ENCODE measurements at places on chromosomes 2 and 18.

DNA sequence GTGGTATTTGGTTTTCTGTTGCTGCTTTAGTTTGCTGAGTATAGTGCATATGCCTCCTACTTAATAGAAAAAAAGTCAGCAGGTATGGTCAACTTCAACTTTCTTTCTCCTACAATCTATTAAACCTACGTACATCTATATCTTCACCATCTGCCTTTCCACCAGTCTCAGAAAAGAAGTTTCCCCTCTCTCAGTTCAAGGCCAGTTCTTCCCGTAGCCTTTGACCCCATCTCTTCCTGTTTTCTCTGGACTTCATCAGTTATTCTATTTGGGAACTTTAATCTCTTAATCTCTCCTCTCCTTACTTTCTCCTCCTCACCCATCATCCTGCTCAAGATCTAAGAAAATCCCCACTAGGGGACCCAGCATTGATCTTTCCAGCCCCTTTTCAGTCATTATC, 5.7 kb downstream of the PTRHD1 start:
- no peak for DNase-seq

- no peak for DNase-seq
Measured at GRCh38 chr2:199910338-199911051, 598 bp upstream of the C2orf69 start.

GRCh38 chr2:179104736-179105135, 54.8 kb upstream of the CCDC141 start:
- DNase-seq: no peak

- DNase-seq: no peak
Measured at GRCh38 chr2:214902286-214902685, 92.8 kb upstream of the BARD1 start.

GRCh38 chr18:58186258-58186948, 142.4 kb downstream of the NEDD4L start:
- no peak for DNase-seq

DNA sequence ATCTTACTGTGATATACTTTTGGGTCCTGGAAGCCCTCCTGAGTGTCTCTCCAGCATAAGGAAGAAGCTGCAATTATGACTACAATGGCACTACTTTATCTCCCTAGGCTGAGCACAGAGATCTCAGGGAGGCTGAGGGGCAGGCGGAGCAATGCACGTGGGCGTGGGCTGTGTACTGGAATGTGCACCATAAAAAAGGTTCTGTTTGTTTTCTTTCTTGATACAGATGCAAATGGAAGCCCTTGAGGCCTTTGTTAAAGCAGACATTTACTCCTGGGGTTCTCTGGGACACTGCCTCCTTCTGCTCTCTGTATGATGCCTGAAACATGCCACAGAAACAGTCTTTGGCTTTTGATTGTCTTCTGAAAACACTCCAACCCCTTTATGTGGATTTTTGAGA, 79.1 kb upstream of the DLX2 start:
- DNase-seq: no peak
